ENCODE measurements at places on chromosomes 12 and 14.

- DNase-seq = peak; percentile 5
These were observed 58.0 kb downstream of the TMTC1 start for GRCh38 chr12:29725587-29726320.

DNA sequence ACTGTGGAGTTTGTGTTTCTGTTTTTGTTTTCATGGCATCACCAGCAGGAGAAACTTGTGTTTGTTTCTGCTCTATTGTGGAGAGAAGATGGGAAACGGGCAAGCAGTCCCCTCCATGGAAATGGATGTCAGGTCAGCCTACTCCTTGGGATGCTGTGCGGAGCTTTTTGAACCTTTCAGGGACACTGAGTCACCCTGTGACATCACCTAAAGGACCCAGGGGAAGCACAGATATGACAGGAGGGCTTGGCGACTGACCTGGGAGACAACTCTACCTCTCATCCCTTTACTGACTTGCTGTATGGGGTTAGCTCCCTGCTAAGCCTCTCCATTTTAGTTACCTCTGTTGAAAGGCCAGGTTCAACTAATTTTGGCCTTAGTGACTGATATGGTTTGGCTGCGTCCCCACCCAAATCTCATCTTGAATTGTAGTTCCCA, 706.9 kb upstream of the TMEM132C start:
- DNase-seq = no peak

- DNase-seq = no peak
These were observed 215.5 kb downstream of the C12orf50 start for GRCh38 chr12:87813476-87814234.

- no peak for DNase-seq
These were observed 220 bp upstream of the KRT83 start for GRCh38 chr12:52321418-52321817.

- DNase-seq = no peak
These were observed 44.3 kb upstream of the HELB start for GRCh38 chr12:66258011-66258410.

DNA sequence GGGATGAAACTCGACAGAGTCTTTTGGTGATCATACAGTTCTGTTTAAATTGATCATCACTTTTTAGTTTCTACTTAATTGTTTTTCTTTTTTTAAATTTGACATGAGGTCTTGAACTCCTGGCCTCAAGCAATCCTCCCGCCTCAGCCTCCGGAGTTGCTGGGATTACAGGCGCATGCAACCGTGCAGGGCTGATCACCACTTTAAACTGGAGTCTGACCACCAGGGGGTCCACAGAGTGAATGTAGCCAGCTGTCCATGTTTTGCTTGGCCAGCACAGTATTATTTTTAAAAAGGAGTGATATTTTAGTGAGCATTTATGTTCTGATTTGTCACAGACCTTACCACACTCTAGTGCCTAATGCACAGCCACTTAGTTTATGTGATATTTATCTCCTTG, 10.7 kb downstream of the DAAM1 start:
- DNase-seq = peak; percentile 30

DNA sequence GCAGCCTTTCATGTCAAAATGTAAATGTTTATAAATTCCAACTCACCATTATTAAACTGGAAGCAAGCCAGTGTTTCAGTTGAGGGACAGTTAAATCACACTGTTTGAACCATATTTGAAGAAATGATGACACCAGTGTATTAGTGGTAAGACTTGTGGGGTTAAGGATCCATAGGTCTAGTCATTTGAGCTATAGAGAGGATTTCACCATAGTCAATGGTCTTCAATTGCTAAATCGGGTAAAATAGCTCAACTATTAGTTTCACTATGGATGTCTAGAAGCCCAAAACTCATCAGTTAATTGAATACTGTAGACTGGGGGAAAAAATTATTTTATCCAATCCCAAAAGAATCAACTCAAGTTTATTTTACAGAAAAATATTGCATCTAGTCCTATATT, 659.1 kb downstream of the NRXN3 start:
- no peak for DNase-seq

GRCh38 chr14:51014086-51014485, 69.8 kb upstream of the PYGL start:
- DNase-seq = peak; percentile 72

- DNase-seq = no peak
These were observed 156.0 kb downstream of the MED13L start for GRCh38 chr12:116121453-116121871.
